ENCODE measurements at places on chromosomes 11 and 22.

- DNase-seq, result no peak
These were observed 166.1 kb downstream of the C11orf91 start for GRCh38 chr11:33534575-33534974.

DNA sequence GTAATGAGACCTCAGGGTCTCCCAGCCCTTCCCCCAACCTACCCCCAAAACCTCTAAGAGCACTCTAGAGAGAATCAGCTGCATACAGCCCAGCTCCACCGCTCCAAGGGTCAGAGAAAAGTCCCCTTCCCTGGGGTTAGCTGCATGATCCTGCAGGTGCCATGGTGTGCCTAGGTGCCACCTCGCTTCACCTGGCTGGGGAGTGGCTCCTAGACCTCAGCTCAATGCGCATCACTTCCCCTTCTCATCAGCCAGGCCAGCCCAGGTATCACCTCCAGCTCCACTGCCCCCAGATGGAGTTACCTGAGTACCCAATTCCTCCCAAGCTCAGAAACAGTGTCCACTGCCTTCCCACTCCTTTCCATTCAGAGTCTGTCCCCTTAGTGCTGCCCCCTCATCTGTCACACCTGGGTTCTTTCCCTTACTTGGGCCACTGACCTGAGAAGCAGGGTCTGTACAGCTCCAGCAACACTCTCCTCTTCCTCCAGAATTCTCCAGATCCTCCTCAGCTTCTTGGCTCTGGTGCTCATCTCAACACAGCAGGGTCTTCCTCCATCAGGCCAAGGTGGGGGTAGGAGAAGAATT lies 1.3 kb downstream of the STARD10 start:
- DNase-seq, result no peak

- no peak for DNase-seq
These were observed 42.1 kb upstream of the ATXN10 start for GRCh38 chr22:45629469-45630089.

- no peak for DNase-seq
These were observed 5.1 kb upstream of the CALCA start for GRCh38 chr11:14977101-14977880.

DNA sequence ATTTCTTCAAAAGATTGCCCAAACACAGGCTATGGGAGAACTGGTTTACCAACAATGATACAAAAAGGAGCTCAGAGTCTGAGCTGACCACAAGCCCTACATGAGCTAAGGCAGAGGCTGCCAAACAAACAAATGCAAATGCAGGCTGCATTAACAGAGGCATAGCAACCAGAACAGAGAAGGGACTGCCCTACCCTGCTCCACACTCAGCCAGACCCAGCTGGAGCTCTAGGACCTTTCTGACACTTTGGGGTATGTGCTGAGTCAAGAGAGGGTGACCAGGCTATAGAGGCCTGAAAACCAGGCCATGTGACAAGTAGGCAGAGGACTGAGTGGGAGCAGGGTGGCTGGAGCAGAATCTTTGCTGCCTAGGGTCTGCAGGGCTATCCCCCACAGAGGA lies 17.8 kb upstream of the P2RY2 start:
- no peak for DNase-seq

GRCh38 chr11:61553373-61554171 lies 27.3 kb downstream of the SYT7 start:
- DNase-seq, result no peak

DNA sequence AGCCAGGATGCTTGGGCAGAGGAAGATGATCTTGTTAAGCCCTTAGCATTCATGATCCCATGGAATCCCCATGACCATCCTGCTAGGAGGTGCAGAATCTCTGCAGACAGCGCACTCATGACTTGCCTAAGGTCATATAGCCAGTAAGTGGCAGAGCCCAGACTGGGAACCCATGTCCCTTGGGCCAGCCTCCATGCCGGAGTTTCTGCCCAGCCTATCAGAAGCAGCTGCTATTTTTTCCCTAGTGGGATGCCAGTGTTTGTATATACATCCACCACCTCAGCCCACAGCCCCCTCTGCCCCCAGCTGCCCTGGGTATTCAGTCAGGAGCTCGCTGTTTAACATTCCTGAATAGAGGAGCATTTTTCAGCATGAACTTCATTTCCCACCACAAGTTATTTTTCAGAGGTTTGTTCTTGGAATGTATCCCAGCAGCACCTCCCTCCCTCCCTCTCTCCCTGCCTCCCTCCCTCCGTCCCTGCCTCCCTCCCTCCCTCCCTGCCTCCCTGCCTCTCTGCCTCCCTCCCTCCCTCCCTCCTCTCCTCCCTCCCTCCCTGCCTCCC lies 34.4 kb upstream of the SUSD2 start:
- peak; percentile 42 for DNase-seq

DNA sequence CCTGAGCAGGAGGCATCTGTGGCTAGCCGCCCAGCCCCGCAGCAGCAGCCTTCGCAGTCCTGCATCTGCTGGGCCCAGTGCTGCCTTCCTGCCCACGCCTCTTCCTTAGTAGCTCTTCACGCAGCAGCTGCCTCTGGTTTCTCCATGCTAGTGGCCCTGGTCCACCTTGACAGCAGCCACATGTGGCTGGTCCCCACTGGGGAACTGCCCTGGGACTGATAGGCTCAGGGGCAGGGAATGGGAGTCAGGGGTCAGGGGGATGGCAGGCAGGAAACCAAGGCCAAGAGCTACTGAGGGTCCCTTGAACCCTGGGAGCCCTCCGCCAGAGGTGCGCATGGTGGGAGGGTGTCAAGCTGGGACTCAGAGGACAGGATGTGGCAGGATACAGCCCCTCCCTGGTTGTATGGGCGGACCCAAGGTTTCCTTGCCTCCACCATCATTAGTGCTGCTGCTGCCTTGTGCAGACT lies 99.4 kb upstream of the PITPNB start:
- DNase-seq, result no peak

GRCh38 chr22:49760630-49761571 lies 66.8 kb downstream of the BRD1 start:
- DNase-seq, result no peak

GRCh38 chr22:23800297-23801237 lies 13.8 kb downstream of the SMARCB1 start:
- DNase-seq, result no peak

DNA sequence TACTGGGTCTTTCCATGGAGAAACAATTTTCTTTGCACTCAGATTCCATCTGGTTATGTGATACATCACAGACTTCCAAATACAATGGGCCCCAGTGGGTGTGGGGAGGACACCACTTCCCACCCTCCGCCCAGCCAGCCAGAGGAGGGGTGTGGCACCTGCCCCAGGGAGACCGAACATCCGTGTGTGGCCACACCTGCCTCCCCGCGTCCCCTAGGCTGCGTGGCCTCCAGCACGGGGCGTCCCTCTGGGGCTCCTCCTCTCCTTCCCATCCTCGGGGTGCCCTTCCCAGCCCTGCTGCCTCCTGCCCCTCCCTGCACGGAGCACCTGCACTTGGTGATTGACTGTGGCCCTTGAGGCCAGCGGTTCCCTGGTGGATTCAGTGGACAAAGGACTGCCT lies 49.1 kb downstream of the CERK start:
- DNase-seq, result no peak

- DNase-seq, result no peak
These were observed 29.0 kb upstream of the FGF3 start for GRCh38 chr11:69848201-69848600.

- no peak for DNase-seq
These were observed 41.1 kb downstream of the TRIM66 start for GRCh38 chr11:8641332-8641731.

DNA sequence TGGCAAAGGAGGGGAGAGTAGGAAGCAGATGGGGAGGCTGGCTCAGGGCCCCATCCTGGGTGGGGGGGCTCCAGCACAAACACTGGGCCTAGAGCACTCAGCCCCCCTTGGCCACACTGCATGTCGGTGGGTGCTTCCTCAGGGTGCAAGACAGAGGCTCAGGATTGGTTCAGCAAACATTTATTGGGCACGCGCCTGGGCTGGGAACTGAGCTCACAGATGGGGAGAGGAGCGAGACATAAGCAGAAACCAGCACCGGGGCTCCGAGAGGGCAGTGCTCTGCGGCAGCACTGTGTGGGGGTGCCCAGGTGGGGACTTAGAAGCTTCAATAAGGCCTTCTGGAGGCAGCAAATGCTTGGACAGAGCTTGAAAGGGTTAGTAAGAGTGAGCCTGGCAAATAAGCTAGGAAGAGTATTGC lies 12.1 kb upstream of the EHD1 start:
- DNase-seq, result no peak

- no peak for DNase-seq
These were observed 25.2 kb upstream of the NECTIN1 start for GRCh38 chr11:119754199-119754598.

DNA sequence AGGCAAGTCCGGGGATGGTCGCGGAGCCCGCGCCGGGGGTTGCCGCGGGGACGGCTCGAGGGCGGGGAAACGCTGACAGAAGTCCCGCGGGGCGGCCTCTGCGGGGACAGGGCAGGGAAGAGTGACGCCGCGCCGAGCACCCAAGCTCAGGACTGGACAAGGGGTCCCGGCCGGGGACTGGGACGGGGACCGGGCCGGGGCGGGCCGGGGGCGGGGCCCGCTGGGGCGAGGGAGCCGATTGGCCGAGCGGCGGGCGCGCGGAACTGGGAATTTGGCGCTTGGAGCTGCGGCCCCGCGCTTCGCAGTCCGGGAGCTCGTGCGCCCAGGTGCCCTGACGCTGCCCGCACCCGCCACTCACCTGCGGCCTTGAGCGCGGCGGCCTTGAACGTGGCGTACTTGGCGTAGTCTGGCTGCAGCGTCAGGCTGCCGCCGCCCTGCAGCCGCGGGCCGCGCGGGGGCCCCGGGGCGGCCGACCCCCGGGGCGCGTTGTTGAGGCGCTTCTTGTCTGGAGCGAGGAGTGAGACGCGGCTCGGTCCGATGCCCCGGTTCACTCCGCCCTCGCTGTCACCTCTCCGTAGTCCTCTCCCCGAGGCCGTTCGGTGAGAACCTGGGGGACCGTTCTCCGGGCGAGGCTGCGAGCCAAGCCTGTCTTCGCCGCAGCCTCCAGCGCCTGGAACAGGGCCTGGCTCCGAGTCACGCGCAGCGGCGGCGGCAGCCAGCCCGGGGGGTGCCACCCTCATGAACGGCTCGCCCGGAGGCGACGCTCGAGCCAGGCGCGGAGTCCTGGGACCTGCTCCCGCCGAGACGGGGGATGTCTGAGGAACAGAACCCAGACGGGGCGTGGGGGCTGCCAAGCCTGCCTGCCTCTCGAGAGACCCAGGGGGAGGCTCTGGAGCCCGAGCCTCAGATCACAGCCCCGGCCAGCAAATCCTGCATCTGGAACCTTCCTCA lies 4.5 kb downstream of the SHISA8 start:
- no peak for DNase-seq

DNA sequence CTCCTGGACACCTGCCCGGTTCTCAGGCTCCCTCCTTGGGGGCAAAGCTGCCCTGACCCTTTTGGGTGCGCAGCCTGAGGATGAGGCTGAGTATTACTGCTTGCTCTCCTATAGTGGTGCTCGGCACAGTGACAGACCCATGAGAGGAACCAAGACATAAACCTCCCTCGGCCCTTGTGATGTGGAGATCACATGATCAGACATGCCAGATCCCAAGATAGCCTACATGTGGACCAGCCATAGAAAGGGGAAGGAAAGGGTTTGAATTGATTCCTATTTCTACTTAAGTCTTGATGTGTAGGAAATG lies 125.3 kb downstream of the VPREB1 start:
- DNase-seq, result no peak

DNA sequence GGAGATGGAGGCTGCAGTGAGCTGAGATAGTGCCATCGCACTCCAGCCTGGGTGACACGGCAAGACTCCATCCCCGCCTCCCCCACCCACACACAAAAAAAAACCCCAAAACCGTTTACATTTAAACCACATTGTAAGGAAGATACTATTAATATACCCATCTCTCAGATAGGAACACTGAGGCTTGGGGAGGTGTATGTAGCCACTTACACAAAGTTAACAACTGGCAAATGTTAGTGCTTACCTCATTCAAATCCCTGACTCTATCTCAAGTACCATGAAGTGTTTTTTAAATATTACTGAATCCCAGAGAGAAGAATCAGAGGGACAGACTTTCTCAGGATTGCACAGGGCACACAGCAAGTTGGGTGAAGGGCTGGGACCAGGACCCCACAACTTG lies 164.5 kb downstream of the MIAT start:
- DNase-seq, result no peak

DNA sequence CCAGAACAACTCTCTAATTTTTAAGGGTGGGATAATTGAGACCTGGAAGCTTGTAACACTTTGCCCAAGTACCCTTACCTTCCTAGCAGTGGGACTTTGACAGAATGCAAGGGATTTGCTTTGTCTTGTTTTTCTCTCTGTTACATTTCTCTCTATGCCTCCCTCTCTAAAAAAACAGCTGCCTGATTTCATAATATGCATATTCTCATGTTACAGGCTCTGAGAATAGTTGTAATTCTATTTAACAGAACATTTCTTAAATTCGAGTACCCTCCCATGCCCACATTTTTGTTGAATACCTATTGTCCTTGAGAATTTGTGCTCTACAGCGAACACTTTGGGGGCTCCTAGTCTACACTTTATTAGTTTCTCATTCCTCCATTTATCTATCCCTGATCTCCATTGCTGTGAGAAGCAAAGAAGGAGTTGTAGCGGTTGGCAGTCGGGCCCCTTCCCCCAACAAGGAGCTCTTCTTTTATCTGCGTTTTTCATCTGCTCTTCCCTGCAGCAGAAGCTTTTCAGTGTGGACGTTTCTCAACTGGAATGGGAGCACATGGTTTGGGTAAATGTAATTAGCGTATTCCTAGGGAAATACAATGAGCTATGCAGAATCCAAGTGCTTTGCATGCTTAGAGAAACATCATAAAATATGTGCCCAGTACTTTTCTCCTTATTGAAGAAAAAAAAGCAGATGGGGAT lies 117.7 kb upstream of the CCDC90B start:
- no peak for DNase-seq

DNA sequence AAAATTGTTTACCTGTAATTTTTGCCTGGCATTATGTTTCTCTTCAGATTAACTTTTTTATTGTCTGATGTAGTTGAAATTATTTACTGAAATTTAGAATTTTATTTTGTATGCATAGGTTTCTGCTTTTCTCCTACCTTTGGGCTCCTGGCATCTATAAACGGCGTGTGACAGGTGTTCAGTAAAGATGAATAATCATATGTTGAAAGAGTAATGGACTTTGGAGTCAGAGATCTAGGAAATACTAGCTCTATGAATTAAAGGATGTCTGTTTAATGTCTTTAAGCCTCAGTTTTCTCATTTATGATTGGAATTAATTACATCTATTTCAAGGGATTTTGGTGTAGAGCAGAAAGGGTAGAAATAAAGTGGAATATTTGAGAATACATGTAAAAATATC lies 7.2 kb upstream of the ANGPTL5 start:
- DNase-seq, result no peak

GRCh38 chr11:111836721-111837120 lies 34.7 kb downstream of the ALG9 start:
- DNase-seq, result peak; percentile 33

- no peak for DNase-seq
These were observed 10.7 kb upstream of the CKAP5 start for GRCh38 chr11:46856605-46857343.
